ENCODE measurements at places on chromosomes 5 and 9. TPM values are rescaled to one million over a fixed set of nuclear protein-coding genes. Genes with fewer than 3 reads are reported as not detected.

GRCh38 chr9:11962327-11962726, 730.9 kb upstream of the TYRP1 start:
- no peak for DNase-seq

DNA sequence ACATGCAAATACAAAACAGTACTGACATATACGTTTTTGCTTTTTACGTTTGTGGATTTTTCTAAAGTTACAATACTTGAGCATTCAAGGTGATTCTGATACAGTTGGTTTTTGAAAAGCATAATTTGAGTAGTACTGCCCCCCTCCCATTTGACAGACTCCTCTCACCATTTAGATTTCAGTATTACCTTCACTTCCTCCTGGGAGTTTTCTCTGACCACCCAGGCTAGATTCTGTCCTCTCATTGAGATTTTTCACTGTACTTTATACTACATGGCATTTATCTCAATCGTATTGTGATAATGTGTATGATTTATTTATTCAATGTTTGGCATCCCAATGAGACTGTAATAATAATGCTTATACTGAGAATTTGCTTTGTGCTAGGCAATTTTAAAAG, 32.8 kb upstream of the SMAD5 start:
- DNase-seq = no peak

MAMDC2 gene
- 4.0 TPM for total RNA-seq

GRCh38 chr5:73705364-73705763, 79.4 kb downstream of the ARHGEF28 start:
- DNase-seq = no peak

- no peak for DNase-seq
Observed at GRCh38 chr5:74073257-74073656, 447.3 kb downstream of the ARHGEF28 start.

DNA sequence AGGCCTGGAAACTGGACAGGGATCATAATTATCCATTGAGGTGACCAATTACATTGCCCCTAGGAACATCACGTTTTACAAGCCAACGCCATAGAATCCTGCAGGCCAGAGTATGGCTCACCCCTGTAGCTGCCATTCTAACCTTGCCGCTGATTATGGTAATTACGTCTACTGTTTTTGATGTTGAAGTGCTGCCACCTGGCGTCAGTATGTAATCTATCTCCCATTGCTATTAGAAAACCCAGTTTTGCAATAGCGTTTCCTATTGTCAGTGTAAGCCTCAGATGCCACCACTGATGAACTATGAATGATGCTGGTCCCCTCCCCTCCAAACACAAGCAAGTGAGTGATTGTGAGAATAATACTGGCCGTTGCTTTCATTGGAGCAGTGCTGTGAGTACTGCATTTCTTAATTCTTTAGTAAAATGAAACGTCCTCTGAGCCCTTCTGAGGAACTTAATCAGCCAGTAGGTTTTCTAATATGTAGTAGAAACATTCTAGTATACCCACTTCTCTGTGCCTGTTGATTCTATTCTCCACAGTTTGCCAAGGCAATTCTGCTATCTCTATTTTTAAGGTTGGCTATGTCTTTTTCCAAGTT, 100.5 kb upstream of the NMUR2 start:
- no peak for DNase-seq

ADAMTS2 gene
- total RNA-seq = 7.7 TPM

DNA sequence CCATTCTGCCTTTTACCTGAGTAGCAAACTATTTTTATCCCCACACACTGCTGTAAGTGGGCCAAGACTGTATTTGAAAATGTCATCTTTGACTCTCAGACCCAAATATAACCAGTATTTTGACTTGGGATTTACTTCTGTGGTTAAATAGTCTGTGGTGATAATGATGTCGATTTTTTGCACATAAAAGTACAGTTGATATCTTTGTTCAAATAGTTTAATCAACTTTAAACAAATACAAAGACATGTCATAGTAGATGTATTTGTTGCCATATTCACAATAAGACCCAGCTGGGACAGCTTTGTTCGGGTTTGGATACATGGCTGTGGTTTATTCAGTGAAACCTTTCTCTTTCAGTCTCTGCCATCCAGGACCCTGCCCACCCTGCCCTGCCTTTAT, 20.4 kb downstream of the NFX1 start:
- no peak for DNase-seq

- DNase-seq = no peak
Observed at GRCh38 chr9:114574438-114574837, 13.1 kb upstream of the ATP6V1G1 start.

GRCh38 chr9:35793461-35793860, 2.1 kb downstream of the NPR2 start:
- DNase-seq = no peak

SH3TC2 gene
- 8.6 TPM for total RNA-seq

GRCh38 chr5:109329333-109330237, 80.2 kb downstream of the PJA2 start:
- no peak for DNase-seq

GRCh38 chr9:97779608-97780007, 73.4 kb upstream of the FOXE1 start:
- DNase-seq = no peak

GRCh38 chr5:179265514-179266290, 79.6 kb downstream of the ADAMTS2 start:
- peak; percentile 71 for DNase-seq

LRRTM2 gene
- total RNA-seq = 4.6 TPM

GRCh38 chr5:102498271-102499034, at the start of gene SLCO6A1:
SLCO6A1 (minus strand) TSS chr5:102499001; CDS start chr5:102498844, 157 bp downstream.
- no peak for DNase-seq

BSPRY gene
- total RNA-seq = 9.0 TPM

- no peak for DNase-seq
Observed at GRCh38 chr5:175520321-175520720, 42.0 kb downstream of the SFXN1 start.

- DNase-seq = no peak
Observed at GRCh38 chr9:95511952-95512708, 4.6 kb downstream of the PTCH1 start.

DNA sequence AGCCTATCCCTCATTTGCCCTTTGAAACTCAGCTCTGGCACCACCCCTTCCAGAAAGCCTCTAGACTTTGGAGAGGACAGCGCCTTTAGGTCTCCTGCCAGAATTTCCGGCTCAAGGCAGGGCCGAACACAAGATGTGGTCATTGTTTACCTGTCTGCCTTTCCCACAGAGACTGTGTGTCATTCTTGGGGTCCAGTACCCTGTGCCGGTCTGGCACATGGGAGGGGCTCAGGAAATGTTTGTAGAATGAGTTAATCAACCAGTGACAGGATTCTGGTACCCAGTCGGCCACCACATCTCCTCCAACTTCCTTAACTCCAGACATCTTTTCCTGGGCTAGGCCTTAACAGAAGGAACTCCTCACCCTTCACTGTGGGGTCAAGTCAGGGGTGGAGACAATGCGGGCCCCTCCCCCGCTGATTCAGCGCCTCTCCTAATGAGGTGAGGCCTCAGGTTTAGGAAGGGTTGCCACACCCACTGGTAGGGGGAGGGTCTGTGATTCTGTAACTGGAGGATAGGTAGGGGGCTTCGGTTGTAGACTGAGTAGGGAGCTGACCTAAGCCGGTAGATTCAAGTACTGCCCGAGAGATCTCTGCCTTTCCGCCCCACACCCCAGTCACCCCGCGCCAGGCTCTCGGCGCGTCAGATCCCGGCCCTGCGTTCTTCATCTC, 29.3 kb downstream of the PCDH1 start:
- no peak for DNase-seq

DNA sequence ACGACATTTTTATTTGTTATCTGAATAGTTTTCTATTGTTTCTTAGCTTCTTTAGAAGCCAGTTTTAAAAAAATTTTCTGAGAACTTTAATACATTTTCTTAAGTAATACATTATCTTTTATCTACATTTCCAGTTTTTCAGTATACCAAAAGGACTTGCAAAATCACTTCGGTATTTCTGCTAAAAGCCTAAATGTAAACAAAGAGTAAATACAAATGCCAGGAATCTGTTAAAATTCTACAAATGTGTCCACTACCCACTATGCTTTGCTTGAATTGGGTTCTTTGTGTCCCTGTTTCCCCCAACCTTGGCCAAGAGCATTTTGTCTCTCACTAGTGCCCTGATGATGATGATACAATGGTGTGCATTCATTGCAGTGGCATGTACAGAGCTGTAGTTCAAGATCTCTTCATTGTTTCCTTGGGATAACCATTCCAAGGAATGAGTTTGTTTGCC, 611.2 kb downstream of the NR2F1-AS1 start:
- DNase-seq = no peak

DNAH5 gene
- 1.2 TPM for total RNA-seq

MOB3B gene
- total RNA-seq = 27.5 TPM

DNA sequence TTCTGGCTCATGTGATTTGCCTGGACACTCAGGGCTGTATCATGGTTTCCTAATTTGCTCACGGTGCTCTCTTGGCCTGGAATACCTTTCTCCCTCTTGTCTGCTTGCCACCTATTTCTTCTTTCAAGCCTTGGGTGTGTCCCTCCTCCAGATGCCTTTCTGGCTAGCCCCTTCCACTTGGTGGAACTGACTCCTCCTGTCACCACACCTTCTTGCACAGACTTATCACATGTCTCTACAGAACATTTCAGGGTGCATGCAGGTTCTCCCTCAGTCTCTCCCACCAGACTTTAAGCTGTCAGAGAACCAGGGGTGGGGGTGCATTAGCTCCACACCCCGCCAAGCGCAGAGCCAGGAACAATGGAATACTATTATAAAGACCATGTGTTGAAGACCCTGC, 1.9 kb downstream of the TBC1D2 start:
- no peak for DNase-seq

DNA sequence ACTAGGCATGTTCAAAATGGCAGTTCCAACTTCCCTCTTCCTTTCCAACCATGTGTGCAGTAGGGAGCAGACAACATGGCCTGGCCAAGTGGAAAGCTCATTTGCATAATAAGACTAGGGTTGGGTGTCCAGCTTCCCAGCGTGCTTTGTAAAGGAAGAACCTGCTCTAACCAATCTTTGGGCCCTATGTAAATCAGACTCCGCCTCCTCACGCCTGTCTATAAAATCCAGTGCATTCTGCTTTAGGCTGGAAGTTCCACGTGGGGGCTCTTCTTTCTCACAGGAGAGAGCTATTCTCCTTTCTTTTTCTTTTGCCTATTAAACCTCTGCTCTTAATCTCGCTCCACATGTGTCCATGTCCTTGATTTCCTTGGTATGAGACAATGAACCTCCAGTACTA, 83.4 kb downstream of the GCNT1 start:
- no peak for DNase-seq

EQTN gene
- total RNA-seq = not detected

ALDH1A1 gene
- 417 TPM for total RNA-seq

- no peak for DNase-seq
Observed at GRCh38 chr5:14854799-14855198, 16.8 kb downstream of the ANKH start.

DNA sequence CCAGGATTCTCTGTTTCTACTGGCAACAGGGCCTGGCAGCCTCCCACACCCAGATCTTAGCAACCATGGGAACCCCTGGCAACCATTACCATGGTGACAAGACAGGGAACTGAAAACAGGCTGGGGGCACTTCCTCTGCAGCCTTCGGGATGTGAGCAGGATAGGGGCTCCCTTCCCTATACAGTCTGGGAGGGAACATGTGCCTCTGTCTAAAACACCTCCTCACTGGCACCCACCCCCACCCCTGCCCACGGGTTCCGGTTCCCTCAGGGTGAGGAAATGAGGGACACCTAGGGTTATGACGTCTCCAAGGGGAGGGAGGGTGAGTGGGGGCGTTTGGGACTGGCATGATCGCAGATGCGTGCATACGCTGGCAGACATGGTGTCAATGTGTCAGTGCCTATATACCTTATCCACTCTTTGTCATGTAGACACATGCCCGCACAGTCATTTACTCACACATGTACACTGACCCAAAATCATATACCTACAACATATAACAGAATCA, 3.0 kb upstream of the DNAJB5 start:
- DNase-seq = no peak

MYO10 gene
- 33.6 TPM for total RNA-seq

GRCh38 chr5:121737120-121737519, 114.6 kb upstream of the FTMT start:
- no peak for DNase-seq

GRCh38 chr5:76855961-76856360, 6.1 kb downstream of the S100Z start:
- DNase-seq = no peak

DNA sequence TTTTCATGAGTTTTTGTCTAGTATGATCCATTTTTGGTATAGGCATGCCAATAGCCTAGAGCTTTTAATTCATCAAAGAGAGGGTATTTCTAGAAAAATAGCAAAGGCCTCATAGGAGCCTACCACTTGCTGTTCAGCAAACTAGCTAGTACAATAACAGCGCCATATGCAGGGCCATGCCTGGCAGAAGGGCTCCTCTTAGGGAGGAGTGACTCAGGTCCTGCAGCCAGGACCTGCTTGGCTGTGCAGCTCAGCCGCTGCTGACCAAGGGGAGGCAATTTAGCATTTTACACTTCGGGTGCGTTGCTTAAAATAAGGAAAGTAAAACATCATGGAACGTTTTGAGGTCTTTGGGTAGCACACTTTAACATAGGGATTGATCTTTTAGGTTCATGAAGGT, 100.6 kb downstream of the TRIO start:
- no peak for DNase-seq

DNA sequence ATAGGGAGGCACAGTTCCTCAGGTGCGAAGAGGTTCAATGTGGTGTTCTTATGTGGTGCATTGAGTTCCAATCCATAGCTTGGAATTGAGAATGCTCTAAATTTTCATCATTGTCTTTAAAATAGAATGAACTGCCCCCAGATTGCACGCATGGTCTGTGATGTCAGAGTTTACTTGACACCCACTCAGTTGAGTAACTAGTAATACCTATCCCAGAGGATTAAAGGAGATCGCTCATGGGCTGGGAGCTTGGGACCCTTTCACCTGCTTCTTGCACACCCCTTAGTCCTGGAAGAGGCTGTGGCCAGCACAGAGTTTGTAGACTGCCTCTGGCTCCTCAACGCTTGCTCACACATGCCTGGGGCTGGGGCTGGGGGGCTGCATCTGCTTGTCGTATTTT, 95.1 kb upstream of the OTULINL start:
- DNase-seq = no peak

GRCh38 chr9:29640507-29640906, 2067.2 kb upstream of the C9orf72 start:
- DNase-seq = no peak

DNA sequence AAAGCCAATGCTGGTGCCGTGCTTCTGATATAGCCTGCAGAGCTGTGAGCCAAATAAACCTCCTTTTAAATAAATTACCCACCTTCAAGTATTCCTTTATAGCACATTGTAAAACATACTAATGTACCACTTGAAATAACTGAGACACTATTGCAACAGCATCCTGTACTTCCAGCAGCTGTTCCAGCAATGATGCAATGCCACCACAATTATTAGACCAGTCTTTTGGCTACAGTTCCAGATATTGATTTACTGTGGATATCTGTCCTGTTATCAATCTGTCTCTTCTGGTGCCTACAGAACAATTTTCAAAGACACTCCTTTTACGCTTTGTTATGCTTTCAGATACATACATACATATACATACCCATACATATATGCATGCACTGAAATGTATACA, 567.9 kb downstream of the TAF11L14 start:
- no peak for DNase-seq

PCDHB10 gene
- total RNA-seq = 2.1 TPM

SPOCK1 gene
- total RNA-seq = 45.1 TPM

EDIL3 gene
- 15.4 TPM for total RNA-seq
